Mucosa of descending colon (tissue), 3 donors: ENCODE measurements at places on chromosomes 5 and 9.

DNA sequence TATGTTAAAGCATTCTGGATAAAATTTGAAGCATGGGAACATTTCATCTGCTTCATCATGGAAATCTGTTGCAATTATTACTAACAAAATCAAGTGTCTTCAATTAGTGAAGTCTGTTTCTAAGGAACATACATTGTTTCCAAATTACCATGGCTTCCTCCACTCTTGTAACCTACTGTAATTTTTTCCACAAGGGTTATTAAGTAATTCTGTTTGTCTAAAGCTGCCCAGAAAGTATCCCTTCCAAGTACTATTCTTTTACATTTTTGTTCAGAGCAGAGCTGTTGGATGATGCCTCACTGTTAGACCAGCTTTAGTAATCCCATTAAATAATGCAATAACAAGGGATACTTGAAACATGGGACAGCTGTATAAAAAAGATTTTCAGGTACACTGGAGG is 483.5 kb upstream of the CD180 start:
- no peak for DNase-seq

- DNase-seq, result no peak
Measured at GRCh38 chr5:40046792-40047191, 622.0 kb upstream of the DAB2 start.

DNA sequence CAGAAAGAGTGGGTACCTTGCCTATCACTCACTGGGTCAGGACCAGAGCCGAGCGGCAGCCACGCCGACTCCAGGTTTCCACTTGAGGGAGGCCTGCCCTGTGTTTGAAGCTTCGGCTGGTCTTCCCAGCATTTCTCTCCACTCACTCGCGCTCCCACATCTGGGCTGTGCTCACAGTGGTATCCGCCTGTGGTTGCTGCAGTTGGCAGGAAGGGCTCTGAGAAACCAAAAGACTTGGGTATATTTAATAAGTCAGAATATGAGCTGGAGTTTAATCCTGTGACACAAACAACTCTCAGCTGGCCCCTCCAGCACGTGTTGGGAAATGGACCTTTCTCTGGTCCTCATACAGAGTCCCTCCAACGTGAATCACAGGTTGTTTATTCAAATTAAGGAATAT is 70.9 kb downstream of the SPRY4 start:
- DNase-seq, result no peak

DNA sequence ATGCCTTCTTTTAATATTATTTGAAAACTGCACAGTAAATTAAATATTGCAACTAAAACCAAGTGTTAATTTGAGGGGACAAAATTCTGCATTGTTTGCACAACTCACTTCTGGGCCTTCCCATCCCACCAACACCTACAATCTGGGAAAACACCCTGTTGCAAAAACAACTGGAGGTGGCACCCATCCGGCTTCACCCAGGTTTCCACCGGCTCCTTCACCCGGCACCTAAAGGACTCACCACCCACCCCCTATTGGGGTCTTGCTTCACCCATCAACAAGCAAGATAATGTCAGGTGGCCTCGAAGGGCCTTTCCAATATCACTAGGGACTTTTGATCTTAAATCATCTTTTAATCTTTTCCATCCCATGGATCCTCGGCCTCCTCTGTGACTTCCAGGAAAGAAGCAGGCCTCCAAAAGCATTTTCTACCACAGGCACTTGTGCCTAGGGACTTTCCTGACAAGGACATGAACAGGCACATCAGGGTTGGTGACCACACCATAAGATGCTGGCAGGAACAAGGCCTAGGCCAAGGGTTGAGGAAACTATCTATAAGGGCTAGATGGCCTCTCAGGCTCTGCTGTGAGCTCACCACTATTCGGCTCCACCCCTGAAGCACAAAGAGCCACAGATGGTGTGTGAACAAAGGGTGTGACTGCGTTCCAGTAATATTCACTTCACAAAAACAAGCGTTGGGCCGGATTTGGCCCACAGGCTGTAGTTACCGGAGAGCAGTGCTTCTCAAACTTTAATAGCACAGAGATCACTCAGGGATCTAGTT is 205.1 kb downstream of the AUH start:
- DNase-seq, result no peak

DNA sequence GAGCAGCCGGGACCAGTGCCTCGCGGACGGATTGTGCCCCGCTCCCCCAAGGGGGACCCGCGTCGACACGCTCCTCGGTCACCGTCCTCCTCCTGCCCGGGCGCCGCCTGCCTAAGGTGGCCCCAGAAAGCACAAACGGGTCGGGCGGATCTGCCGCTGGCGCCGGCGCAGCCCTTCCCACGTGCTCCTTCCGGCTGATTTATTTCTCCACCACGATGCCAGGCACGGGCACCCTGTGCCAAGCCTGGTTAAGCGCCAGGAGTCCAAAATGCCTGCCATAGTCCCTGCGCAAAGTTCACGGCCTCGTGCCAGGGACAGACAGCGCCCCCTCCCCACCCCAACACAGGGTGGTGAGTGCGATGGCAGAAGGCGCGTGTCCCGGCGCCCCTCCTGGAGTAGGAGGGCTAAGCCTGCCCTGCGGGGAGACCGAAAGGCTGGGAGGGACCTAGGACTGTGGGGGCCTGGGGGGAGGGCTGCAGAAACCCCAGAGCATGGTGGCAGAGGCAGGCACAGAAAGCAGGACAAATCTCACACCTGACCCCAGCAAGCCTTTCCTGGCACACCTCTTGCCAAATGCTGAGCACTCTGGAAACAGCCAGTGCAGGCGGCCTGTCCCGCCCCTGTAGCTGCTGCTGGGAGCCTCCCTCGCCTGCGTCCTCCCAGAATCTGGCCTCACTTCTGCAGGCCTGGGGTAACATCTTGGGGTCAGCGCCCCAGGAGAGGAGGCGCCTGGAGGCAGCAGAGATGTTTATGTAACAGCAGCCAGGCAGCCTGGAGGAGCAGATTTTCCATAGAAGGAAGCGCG is 1.1 kb upstream of the NOTCH1 start:
- peak; percentile 80 for DNase-seq

GRCh38 chr5:139955053-139955605 is 88.0 kb downstream of the NRG2 start:
- DNase-seq, result no peak

GRCh38 chr5:154498994-154499393 is 21.0 kb upstream of the HAND1 start:
- no peak for DNase-seq

DNA sequence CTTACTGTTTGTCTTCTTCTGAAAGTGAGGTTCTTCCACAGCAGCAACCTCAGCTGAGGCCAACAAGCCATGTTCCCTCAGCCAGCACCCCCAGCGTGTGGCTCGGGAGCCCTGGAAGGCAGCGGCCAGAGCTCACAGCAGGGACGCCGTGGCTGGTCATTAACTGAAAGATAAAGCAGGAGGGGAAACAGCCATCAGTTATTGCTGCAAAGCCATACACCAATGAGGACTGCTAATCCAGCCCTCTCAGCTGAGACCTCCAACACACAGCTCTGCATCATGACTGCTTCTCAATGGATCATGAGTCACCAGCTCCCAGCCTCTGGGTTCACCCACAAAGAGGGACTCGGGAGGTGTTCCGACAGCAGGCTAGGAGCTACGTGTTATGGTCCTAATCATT is 24.3 kb downstream of the ABCA1 start:
- no peak for DNase-seq

DNA sequence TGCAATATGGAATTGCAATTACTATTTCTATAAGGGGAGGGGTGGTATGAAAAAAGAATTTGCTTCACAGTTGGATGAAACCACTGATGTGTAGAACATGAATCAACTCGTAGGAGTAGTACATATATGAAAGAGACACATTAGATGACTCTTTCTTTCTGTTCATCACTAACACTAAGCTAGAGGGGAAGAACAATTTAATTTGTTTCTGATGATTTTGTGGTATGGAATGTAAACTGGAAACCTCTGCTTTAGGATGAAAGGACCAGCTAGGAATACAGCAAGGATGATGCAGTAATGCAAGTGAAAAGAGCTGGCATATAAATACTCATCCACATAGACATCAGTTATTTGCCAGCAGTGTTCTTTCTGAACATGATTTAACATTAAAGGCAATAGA is 113.4 kb downstream of the PAPPA start:
- DNase-seq, result no peak

GRCh38 chr9:127159325-127159801 is 36.9 kb upstream of the ANGPTL2 start:
- no peak for DNase-seq

- DNase-seq, result peak; percentile 12
Measured at GRCh38 chr5:172941067-172941516, 18.1 kb upstream of the RPL26L1 start.

DNA sequence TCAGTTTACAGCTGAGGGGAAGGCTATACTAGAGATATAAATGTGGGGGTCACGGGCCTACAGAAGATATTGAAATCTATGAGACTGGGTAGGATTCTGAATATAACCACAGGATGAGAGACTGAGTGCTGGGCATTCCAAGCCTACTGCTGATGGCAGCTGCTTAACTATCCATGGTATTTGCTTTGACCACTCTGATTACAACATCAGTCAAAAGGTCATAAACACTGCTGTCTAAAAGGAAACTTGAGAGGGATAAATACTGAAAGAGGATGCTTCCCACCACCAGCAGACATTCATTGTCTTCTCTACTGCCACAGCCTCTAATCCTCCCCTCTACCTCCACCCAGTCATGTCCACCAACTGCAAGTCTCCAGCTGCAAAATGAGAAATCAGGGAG is 3.8 kb downstream of the ZNF622 start:
- no peak for DNase-seq

GRCh38 chr9:135120249-135120648 is 32.8 kb downstream of the OLFM1 start:
- no peak for DNase-seq

GRCh38 chr5:126636956-126637355 is 36.2 kb downstream of the PHAX start:
- DNase-seq, result no peak

GRCh38 chr5:171597946-171598640 is 178.6 kb downstream of the FGF18 start:
- no peak for DNase-seq

GRCh38 chr5:113039229-113039933 is 62.8 kb downstream of the DCP2 start:
- no peak for DNase-seq

DNA sequence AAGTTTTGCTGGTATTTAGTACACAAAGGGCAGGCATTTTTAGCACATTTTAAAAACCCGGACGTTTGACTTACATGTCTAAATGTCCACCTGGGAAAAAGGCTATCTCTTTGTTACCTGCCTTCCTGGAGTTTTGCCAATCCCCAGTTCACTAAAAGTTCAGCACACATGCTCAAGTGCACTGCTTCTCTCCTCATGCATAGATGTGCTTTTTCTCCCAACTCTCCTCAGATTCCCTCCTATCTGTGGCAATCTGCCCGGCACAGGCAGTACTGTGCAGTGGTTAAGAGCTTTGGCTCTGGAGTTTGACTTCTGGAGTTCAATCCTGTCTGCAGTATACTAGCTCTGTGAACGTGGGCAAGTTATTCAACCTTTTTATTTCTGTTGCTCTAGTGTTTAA is 8.3 kb upstream of the CCNO start:
- no peak for DNase-seq

DNA sequence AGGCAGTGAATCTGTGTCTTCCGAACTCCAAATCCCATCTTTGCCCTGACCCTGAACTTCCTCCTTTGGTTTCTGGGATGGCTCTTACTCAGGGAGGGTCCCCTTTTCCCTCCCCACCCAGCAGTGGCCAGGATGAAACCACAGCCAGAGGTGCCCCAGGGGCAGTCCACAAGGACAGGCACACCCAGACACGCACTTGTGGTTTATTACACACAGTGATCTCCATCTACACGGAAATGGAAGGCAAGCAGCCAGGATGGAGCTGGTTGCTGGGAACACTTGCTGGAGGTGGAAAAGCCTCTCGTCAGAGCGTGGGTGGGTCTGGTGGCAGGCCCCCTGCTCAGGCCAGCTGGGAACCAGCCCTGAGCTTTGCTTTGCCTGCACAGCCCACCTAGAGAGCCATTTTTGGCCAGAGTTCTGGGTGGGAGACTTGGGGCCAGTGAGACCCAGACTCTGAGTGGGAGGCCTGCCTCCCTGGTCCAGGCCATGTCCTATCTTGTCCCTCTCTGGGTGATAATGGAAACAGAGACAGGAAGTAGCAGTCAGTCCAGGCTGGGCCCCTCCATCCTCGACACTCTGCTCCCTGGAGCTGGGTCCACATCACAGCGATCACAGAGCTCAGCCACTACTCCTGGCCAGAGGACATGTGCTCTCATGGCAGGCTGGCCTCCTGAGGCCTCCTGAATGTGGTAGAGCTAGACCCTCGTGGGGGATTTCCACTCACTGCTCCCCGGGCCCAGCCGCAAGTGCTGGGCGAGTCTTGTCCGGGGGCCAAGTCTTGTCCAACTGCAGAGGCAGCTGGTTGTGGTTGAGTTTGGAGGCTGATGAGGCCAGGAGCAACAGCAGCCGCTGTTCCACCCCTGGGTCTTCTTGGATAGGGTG is 5.1 kb upstream of the PHYKPL start:
- DNase-seq, result peak; percentile 81

DNA sequence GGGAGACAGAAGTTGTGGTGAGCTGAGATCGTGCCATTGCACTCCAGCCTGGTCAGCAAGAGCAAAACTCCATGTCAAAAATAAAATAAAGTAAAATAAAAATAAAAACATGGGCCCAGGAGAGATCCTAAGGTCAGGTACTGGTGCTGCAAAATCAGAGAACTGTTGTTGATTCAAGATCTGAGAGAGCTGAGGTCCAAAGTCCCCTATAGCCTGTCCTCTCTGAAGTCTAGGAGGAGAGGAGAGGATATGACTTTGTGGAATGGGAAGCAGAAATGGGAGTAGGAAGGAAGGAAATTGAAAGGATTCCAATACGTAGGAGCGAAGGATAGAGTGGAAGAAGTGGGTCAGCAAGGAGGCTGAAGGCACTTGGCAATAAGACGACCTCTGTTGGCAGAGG is 4.6 kb upstream of the OR1L4 start:
- DNase-seq, result no peak

GRCh38 chr9:3893519-3893918 is 367.7 kb upstream of the RFX3 start:
- DNase-seq, result peak; percentile 22
